Stimulated activated CD8-positive, alpha-beta memory T cell treated with anti-CD3 and anti-CD28 coated beads, Interleukin-7, amount 100 ng/mL, for 1 hour (primary cell): ENCODE measurements at places on chromosomes 4 and X.

- DNase-seq, result no peak
Measured at GRCh38 chr4:69843932-69844331, 16.0 kb downstream of the SULT1E1 start.

DNA sequence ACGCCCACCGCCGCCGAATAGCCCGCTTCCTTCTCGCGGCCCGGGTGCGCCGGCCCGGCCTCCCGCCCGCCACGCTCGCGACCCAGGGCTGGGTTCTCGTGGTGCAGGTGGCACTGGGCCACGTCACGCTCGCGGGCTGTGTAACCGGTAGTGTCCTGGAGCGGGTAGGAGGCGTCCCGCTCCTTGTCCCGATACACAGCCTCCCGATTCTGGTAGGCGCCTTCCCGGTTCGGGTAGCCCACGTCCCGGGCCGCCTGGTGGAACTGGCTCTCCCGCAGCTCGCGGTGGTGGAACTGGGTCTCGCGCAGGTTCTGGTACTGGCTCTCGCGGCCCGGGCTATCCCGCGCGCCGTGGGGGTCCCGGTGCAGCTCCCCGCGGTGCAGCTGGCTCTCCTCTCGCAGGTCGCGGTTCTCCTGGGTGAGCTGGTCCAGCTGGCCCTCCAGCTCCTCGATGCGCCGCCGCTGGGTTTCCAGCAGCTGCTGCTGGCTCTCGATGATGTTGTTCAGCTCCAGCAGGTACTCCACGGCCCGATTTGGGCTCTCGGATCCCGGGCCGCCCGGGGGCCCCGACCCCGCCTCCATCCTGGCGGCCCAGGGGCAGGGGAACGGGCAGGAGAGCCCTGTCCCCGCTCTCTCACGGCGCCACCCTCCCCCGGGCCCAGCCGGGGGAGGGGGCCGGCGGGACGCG is 39.3 kb upstream of the IQSEC2 start:
- DNase-seq, result no peak

GRCh38 chr4:172957216-172957615 is 211.4 kb upstream of the GALNT7 start:
- DNase-seq, result no peak

- DNase-seq, result no peak
Measured at GRCh38 chr4:185958094-185958747, 110.7 kb upstream of the TLR3 start.

DNA sequence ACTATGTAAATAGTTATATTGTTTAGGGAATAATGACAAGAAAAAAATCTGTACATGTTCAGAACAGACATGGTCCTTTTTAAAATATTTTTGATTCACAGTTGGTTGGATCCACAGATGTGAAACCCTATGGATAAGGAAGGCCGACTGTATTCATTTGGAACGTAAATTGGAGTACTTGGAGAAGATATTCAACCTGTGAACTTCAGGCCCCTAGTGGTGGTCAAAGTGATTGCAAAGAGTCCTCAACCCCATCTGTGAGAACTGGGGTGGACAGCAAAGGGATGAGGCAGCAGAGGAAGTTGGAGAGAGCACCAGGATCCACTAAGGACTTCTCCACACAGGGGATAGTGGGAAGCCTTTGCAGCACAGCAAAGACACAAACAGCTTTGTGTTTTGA is 6.2 kb upstream of the CXCL13 start:
- DNase-seq, result no peak

DNA sequence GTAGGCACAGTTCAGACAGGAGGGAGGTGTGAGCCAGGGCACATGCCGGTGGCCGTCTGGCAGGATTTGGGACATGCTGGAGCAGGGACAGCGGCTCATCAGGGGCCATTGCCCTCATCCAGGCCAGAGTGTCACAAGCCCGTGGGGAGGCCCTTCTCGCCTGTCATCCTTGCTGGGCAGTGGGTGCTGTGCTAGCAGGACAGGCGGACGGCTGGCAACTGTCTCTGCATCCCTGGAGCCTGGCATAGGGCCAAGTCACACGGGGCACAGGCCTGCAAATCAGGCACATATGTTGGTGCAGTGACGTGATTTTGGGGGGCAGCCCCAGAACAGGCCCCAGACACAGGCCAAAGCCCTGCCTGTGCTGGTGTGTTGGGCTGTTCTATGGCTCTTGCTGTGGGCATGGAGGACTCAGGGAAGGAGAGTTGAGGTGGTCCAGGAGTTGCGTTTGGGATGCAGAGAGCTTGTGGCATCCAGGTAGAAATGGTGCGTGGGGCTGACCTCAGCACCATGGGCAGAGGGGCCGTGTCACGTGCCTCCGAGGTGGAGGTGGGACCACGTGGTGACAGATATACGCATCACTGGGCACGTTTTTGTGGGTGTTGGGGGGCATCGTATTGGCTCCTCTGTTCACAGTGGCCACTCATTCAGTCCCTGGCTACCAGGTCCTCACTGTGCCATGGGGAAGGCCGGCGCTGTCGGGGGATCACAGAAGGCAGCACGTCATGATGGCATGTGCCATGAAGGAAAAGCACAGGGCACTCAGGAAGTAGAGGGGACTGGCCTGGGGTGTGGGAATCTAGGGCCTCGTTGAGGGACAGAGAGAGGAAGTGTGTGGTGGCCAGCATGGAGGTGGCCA is 14.6 kb upstream of the MSANTD1 start:
- no peak for DNase-seq

DNA sequence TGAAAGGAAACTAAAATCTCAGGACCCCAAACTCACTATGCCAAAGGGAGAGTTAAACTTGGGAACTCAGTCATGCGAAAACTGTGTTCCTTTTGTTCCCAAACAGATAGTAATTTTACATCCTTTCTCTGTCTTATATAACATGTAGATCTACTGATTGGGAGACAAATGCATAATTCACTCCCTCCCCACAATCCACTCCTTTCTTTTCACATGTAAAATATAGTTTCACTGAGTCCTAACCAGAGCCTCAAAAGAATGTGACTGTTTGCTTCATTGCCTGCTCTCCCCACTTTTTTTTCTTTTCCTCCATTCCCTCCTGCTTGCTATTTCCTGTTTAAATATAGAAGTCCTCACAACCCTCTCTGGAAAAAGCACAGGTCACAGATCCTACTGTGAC is 699.3 kb upstream of the ADGRL3 start:
- DNase-seq, result no peak

DNA sequence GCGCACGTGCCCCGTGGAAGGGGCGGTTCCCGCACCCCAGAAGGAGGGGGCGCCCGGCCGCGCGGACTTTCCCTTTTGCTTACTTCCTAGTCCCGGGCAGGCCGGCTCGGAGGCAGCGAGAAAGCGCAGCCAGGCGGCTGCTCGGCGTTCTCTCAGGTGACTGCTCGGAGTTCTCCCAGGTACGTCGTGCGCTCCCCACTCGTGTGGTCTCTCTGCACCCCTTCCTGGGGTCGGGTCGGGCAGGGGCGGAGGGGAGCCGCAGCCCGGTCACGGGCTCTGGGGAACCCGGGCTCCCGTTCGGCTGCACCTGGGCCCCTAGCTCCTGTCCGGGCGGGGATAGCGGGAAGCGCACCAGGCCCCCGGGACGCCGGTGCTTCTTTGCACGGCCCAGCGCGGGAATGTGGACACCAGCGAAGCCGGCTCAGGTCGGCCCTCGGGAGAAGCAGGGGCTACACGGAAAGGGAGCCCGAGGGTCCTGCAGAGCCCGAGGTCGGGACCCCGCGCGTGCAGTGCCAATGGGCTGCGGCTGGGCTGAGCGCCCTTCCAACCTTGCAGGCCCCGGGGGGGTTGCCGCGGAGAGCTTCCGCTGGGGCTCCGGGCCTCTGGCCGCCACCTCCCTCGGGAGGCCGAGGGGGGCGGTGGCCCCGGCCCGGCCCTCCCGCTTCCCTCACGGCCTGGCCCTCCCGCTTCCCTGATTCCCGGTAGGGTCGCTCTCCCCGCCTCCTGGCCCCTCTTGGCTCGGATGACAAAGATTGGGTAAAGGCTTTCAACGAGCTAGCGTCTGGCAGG is at the start of gene TLR2:
Gene TLR2, plus strand, starts transcription at position 99 of the 789 bp plus-strand sequence. CDS start 18,628 bp downstream, outside the sequence.
- peak; percentile 17 for DNase-seq

GRCh38 chrX:133056341-133056740 is 40.6 kb downstream of the USP26 start:
- DNase-seq, result no peak

DNA sequence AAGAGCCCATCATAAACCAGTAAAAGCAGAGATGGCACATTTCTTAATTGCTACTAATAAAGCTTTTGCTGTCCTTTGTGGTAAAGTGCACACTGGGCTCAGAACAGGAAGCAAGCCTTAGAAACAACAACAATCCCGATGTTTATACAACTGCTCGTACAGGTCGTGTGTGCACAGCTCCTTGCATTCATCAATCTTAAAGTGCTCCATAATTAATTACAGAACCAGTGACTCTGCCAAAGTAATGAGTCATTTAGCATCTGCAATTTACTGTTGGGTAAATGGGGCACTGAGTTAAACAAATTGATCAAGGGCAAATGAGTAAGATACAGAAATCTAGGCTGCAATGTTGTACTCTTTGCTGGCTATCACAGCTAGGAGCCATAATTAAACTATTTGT is 61.3 kb upstream of the TXK start:
- DNase-seq, result no peak

- DNase-seq, result no peak
Measured at GRCh38 chr4:587671-588350, 11.7 kb upstream of the TMEM271 start.

DNA sequence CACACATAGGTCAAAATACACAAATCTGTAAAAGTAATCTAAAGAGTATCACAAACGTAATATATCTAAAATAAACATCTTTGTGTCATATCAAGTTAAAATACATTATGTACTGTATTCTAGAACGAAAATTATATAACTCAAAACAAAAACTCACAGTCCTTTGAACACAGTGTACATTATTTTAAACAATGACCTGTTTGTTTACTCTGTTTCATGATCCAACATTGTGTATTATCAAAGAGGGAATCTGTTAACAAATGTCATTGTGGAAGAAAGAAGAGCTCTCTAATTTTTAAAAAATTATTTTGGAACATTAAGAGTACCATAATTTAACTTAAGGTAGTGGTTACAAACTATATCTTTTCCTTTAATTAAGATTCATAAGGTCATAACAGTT is 144.1 kb downstream of the FRYL start:
- no peak for DNase-seq

- no peak for DNase-seq
Measured at GRCh38 chr4:145773581-145774234, 93.8 kb downstream of the C4orf51 start.

DNA sequence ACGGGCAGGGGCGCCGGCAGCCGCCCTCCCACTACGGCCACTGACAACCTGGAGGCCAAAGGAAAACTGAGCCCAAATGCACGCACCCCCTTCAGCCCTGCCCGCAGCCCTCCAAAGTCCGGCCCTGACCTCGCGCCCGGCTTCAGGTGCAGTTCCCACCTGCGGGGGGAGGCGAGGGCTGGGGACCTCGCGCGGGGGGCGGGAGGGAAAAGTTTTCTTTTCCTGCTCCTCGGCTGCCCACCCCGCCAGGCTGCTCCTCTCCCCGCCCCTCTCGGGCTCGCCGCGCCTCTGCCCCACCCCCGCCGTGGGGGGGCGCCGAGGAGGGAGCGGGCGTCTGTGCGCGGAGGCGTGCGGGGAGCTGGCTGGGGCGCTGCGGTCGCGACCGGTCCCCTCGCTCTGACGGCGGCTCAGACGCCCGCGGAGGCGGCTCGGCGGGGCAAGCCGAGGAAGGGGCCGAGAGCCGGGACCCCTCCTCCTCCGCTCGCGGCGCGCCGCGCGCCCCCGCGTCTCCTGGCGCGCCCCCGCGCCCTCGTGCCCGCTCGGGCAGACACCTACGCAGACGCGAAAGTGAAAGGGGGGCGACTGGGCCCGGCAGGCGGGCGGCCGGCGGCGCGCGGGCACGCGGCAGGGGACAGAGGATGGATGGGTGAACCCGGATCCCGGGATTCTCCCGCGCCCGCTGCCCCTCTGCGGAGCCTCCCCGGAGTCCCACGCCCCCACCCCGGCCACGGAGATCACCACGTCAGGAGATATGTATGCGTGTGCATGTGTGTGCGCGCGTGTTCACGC is 3.1 kb upstream of the NR3C2 start:
- DNase-seq, result peak; percentile 43

- no peak for DNase-seq
Measured at GRCh38 chrX:139882299-139882698, 50.6 kb downstream of the ATP11C start.

GRCh38 chr4:162732876-162733275 is 433.8 kb downstream of the NAF1 start:
- DNase-seq, result no peak

GRCh38 chr4:22483551-22483981 is 32.3 kb downstream of the ADGRA3 start:
- DNase-seq, result no peak

DNA sequence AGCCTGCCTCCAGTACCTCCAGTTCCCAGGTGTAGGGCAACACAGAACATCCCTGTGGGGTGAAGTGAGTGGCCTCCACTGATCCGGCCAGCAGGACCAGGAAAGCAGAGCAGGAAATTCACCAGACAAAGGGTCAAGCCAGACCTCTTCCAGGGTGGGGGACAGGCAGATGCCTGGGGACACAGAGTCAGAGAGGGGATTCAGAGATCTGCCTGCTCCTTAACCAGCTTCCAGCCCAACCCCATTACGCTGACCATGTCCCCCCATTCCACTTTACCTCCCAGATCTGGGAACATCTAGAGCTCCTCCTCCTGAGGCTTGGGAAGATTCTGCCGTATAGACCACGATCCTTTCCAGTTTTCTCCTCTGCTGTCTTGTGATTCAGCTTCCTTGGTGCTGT is 72.9 kb upstream of the MTM1 start:
- no peak for DNase-seq

DNA sequence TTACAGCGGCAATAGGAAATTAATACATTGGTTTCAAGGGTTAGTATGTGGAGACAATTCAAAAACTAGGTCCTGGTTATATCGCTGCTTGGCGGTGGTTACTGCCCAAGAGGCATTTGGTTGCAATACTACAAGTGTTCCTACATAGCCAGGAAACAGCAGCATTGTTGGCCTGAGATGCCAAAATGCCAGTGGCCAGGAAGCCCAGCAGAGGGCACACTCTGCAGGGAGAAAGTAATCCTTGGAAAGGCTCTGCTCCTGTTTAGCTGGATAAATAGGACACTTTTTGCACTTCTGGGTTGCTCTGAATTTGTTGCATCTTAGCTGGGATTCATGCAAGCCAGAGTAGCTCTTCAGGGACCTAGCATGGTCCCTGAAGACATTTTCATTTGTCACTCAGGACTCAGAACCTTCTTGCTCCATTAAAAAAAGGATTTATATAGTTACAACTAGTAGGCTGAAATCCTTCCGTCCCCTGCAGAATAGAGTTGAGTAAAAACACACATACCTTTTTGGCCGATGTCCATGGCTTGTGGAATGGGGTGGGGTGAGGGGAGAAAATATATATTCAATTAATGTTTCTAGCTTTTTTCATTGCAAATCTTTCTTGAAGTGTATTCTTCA is 8.1 kb upstream of the GPR119 start:
- DNase-seq, result no peak

- DNase-seq, result no peak
Measured at GRCh38 chr4:116982656-116983055, 102.7 kb downstream of the TRAM1L1 start.

DNA sequence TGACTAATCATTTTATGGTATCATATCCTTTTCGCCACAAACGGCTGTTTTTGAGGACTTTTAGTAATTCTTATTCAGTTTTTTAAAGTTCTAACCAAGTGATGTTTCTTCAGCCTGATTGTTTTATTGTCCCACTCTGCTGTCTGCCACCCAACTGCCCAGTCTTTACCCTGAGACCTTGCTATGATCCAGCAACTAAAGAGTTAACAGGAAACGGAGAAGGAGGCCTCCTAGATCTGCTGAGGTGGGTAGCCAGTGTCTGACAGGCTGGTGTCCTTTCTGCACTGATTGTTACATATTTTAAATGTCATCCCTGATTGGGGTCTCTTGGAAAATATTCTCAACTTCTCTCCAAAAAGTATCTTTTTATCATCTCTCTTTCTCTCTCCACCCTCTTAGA is 7.9 kb upstream of the TMEM150C start:
- no peak for DNase-seq

- no peak for DNase-seq
Measured at GRCh38 chrX:136464589-136464988, 23.2 kb upstream of the BRS3 start.
